NCI-H510A treated with DMSO at 0.1 percent for 48 hours (cell line): ENCODE measurements at places on chromosomes 1 and 21.
A peak's percentile ranks its signal among the peaks of the same experiment; 100 is the strongest.

DNA sequence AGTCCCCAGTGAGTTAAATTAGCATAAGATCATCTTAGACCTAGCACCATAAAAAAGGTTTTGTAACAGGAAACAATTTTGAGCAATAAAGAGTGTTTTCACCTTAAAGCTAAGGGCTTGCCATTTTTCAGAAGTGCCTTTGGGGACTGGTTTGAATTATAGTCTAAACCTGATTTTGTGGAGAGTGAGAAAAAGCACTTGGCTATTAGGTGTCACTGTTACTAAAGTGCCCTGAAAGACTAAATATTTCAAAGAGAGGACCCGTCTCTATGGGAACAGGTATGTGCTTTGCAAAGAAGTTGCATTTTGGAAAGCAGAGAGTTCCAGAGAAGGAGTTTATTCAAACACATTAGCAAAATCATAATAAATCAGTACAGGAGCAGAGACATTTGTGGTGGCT, 9.1 kb downstream of the NTNG1 start:
- DNase-seq = no peak

DNA sequence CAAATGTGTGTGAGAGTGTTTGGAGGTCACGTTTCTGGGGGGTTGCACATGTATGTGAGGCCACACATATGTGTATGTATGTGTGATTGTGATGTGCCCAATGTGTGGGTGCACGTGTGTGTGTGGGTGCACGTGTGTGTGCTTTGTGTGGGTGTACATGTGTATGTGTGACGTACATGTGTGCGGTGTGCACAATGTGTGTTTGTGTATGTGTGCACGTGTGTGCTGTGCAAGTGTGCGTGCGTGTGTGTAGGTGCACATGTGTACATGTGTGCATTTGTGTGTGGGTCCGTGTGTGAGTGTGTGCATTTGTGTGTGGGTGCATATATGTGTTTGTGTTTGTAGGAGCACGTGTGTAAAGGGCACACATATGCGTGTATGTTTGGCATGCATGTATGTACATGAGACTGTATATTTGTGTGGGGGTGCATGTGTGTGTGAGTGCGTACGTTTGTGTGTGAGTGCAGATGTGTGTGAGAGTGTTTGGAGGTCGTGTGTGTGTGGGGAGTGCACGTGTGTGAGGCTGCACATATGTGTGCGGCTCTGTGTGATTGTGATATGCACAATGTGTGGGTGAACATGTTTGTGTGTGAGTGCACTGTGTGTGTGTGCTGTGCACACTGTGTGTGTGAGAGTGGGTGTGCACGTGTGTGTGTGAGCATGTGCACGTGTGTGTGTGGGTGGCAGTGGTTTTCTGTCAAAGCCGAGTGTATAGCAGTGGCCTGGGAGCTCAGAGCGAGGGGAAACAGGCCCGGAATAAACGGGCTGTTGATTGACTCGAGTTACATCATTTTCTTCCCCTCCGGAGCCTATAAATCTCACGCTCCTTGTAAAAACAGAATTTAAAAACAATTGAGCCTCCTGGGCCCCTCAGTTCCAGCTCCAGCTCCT, 132.7 kb upstream of the ARHGEF16 start:
- DNase-seq = no peak

GRCh38 chr1:231420299-231420958, 1.7 kb downstream of the EGLN1 start:
- peak; percentile 41 for DNase-seq

DNA sequence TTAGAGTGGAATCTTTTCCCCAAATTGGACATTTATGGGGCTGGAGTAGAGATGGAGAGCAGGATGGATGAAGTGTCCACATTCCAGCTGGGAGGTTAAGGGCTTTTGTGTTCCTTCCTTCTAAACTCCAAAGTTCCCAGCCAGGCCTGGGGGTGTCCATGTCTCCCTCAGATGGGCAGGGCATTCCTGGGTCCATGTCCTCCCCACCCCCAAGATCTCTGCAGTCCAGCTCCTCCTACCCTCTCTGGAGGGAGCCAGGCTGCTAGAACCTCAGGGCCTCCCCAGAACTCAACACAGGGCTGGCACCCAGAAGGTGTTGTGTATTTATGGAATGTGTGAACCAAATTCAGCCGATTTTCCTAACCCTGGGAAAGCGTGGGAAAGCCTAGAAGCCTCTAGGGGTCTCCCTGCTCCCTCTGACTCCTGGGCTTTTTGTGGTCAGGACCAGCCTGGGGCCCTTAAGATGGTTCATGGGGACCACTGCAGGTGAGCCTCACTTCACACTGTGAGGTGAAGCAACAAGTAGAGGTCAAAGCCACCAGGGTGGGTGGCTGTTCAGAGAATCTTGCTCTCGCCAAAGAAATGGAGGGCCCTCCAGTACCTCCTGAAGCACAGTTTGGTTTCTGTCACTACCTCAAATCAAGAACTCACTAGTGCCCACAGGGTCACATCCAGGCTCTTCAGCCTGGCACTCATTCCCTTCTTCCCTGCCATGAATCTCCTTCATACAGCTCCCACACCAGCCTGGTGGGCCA, 54.8 kb downstream of the GLIS1 start:
- DNase-seq = no peak

- DNase-seq = no peak
These were observed 33.1 kb downstream of the LTN1 start for GRCh38 chr21:28959367-28960099.

GRCh38 chr21:17416139-17416538, 96.7 kb upstream of the CXADR start:
- DNase-seq = no peak

DNA sequence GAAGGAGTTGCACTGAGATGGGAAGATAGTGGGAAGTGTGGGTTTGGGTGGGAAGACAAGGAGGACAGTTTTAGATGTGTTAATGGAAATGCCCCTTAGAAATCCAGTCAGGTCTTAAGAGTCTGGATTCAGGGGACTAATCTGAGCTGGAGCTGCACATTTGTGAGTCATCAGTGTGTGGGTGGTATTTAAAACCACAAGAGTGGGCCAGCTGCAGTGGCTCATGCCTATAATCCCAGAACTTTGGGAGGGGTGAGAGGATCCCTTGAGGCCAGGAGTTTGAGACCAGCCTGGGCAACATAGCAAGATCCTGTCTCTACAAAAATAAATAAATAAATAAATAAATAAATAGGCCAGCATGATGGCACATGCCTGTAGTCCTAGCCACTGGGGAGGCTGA, 40.9 kb upstream of the SLC6A9 start:
- DNase-seq = no peak

DNA sequence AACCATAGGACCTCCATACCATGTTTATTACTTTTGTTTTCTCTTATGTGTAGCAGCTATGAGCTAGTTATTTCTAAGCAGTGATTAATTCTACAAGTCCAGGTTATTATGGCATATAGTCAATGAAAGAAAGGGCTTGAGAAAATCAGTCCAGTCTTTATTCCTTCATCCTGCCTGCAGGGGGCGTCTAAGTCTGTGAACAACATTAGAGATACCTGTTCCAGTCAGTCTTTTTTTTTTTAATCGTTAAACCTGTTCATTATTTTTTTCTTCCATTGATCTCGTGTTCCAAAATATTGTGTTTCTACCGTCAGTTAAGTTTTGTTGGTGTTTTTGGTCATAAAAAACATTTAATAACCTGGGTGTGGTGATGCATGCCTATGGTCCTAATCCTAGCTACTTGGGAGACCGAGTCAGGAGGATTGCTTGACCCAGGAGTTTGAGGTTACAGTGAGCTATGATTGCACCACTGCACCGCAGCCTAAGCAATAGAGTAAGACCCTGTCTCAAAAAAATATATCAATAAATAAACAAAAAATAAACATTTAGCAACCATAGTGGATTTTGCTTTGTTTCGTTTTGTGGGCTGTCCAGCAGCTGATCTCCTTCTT, 29.4 kb upstream of the CD2 start:
- peak; percentile 69 for DNase-seq

- DNase-seq = no peak
These were observed 44.2 kb downstream of the CYYR1 start for GRCh38 chr21:26528882-26529281.

GRCh38 chr1:33966346-33967141, 102.7 kb downstream of the HMGB4 start:
- peak; percentile 98 for DNase-seq

- DNase-seq = no peak
These were observed 389.3 kb downstream of the ST6GALNAC3 start for GRCh38 chr1:76463849-76464248.

GRCh38 chr1:109906160-109906838, 4.3 kb upstream of the CSF1 start:
- no peak for DNase-seq

DNA sequence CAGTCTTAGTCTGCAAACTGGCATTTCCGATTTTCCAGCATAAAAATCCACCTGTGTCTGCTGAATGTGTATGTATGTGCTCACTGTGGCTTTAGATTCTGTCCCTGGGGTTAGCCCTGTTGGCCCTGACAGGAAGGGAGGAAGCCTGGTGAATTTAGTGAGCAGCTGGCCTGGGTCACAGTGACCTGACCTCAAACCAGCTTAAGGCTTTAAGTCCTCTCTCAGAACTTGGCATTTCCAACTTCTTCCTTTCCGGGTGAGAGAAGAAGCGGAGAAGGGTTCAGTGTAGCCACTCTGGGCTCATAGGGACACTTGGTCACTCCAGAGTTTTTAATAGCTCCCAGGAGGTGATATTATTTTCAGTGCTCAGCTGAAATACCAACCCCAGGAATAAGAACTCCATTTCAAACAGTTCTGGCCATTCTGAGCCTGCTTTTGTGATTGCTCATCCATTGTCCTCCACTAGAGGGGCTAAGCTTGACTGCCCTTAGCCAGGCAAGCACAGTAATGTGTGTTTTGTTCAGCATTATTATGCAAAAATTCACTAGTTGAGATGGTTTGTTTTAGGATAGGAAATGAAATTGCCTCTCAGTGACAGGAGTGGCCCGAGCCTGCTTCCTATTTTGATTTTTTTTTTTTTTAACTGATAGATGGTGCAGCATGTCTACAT, 2.5 kb upstream of the OLFML3 start:
- no peak for DNase-seq

- DNase-seq = no peak
These were observed 165.8 kb downstream of the ST6GALNAC3 start for GRCh38 chr1:76240316-76240715.

DNA sequence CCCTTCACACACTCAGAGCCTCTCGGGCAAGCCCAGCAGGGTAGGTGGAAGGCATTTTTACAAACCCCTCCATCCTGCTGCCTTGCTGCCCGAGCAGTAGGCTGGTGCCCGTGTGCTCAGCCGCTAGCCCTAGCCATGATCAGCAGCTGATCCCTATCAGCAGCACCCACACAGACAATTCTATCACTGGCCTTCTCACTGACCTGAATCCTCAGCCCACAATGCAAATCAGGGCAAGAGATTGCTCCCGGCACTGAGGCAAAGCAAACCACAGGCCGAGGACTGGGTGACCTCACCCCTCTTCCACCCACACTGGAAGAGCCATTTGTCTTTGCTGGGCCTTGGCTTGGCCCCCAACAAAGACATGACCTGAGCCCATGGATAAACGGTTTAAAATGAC, 895 bp upstream of the PDZK1 start:
- no peak for DNase-seq

DNA sequence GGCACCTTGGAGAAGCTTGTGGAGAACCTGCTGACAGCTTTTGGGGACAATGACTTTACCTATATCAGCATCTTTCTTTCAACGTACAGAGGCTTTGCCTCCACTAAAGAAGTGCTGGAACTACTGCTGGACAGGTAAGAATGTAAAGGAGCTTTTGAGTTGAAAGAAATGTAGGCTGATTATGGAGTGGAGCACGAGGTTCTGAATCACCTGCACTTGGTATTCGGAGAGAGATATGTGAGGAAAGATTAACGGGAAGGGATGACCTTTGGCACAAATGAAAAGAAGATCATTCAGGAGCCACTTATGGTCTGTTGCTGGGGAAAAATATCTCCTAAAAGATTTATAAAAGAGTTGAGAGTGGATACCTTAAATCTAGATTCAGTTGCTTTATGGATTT, 42.7 kb downstream of the RGL1 start:
- DNase-seq = no peak

GRCh38 chr1:200873671-200874397, 1.1 kb downstream of the GPR25 start:
- DNase-seq = no peak

- no peak for DNase-seq
These were observed 865.1 kb upstream of the TMPRSS15 start for GRCh38 chr21:19268686-19269085.

GRCh38 chr1:63690966-63691700, 82.7 kb upstream of the ROR1 start:
- no peak for DNase-seq
